ENCODE measurements at places on chromosomes 5 and 9. TPM values are rescaled to one million over a fixed set of nuclear protein-coding genes. Genes with fewer than 3 reads are reported as not detected.

MYOZ3 gene
- total RNA-seq, result not detected

KIF4B gene
- under 0.01 TPM for total RNA-seq

CXCL14 gene
- total RNA-seq, result 0.29 TPM

C5orf52 gene
- not detected for total RNA-seq

IL5 gene
- not detected for total RNA-seq
